ENCODE measurements at places on chromosomes 7 and 10.

- no peak for DNase-seq
These were observed 38.7 kb downstream of the PHTF2 start for GRCh38 chr7:77837275-77837674.

- DNase-seq, result no peak
These were observed 4.0 kb upstream of the SMARCD3 start for GRCh38 chr7:151252561-151252835.

DNA sequence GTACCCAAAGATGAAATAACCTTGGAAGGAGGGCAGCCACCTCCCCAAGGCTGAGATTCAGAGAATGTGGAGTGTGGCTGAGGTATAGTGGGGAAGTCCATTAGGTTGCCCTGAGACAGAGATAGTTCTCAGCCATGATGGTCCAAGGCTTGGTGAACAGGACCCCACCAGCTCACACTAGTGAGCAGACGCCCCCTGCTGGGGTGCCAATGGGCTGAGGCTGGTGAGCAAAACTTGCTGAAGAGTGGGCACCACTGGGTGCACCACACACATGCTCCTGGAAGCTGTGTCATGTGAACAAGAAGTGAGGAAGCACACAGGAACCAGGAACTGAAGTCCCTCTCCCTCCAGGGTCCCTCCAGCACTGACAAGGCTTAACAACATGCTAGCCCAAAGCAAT, 8.9 kb downstream of the FBXL13 start:
- DNase-seq, result peak; percentile 68

- DNase-seq, result peak; percentile 83
These were observed 3.7 kb downstream of the ELOVL3 start for GRCh38 chr10:102229810-102230263.

DNA sequence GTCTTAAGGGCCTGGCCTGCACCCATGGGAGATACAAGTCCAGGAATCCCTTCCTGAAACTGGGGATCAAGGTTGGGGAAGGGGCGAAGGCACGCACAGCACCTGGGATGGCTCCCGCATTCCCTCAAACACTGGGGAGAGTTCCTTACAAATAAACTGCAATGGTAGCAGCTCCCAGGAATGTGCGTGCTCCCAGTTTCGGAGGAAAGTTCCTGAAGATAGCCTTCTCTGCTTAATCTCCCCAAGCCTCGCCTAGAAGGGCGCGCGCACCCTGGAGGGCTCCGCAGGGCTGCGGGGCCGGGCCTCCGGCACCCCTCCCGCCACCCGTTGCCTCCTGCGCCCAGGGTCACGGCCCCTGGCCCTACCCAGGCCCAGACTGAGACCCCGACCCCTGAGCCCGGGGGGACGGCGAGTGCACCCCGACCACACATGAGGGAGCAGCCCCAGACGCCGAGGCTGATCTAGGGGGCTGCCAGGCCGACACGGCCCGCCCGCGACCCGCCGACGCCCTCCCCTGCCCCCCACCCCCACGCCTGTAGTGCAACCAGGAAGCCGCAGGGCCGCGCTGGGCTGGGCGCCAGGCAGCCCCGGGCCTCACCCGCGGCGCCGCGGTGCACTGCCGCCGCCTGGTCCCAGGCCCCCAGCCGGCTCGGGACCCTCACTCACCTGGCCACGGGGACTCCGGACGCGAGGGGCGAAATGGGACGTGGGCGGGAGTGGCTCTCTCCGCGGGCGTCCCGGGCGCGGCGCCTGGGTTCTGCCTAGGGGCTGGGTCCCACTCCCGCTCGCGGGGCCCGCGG, 460 bp downstream of the ANXA11 start:
- DNase-seq, result peak; percentile 52

- no peak for DNase-seq
These were observed at the start of gene FOXI2 for GRCh38 chr10:127736915-127737562. Gene FOXI2, plus strand, starts transcription at chr10:127737185. Its CDS starts 89 bp downstream, at chr10:127737274.

DNA sequence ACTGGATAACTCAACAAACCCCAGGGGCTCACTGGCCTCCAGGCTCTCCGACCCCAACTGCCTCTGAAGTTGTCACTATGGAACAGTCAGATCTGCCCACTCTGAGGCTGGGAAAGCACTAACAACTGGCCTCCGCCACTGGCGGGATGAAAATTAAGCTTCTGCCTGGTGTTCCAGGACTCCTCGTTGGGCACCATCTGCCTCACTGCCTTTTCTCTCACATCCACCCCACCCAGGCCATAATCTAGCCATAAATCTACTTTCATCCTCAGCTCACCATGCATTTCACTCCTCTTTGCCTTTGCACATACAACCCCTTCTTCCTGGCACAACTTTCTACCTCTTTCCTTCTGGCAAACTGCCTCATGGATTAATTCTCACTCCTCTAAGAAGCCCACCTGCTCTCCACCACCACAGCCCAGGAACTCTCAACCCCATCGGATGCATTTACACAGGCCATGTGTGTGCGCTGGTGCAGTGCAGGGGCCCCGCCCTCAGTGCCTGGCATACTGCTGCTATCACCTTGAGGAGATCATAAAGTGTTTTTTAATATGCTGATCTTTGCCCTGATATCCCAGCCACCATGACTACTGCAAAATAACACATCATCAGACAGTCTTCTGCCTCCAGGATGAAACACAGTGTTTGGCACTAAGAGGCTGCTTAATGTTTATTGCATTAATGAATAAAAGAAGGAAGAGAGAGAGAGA, 4.0 kb downstream of the CDHR1 start:
- no peak for DNase-seq

DNA sequence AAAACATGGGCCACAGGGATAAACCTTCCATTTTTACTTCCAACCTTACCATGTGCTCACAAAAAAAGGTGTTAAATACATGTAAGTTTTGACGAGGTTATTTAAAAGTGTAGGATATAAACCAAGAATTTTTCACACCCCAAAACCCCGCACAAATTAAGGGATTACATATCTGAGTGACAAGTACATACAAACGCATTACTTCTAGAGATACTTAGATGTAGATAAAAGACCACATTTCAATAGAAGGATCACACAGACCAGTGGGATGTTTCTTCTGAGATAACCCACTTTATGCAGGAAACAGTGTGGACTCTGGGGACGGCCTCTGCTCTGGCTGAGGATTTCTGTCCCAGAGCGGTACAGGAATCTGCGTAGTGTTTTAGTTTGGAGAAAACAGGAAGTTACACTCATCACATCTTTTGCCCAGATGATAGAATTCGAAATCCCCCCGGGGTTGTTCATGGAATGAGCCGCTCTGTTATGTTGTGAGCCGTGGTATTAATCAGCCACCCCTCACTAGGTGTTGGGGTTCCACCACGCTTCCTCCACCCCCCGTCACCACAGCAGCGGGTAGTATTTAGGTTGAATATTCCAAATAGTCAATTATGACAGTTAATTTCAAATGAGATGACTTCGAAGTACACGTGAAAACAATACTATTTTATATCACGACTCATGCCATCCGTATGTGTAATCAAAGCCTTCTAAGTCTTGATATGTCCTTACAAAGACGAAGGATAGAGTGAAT, 1.3 kb upstream of the CUL1 start:
- DNase-seq, result peak; percentile 86

GRCh38 chr7:127809261-127809702, 157.3 kb downstream of the SND1 start:
- DNase-seq, result peak; percentile 82

DNA sequence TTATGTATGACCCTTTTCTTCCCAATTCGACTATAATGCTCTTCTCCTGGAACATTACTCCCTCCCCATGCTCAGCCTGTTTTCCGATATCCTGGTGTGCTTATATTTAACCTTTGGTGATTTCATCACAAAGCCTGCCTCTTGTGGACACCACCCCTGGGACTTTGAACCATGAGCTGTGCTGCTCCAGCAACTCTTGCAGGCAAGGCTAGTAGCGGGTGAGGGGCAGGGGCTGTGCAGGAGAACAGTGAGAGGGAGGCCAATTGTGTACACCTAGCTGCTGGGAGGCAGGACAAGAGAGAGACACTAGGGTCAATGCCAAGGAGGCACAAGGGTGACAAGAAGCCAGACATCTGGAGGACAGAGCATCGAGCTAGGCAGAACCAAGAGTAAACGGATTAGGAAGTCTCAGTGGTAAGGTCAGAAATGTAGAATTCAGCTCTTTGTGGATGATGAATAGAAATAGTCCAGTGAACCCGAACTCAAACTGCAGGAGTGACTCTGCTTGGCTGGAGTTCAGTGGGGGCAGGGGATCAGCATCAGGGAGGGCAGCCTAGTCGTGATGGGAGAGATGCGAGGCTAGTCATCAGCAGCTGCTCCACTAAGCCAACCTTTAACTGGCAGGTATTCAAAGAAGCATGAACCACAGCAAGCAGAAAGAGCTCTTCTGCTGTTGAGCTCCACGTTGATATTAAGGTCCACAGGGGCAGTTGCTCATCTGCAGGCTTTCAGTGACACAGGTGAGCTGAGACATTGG, 31.0 kb upstream of the MKI67 start:
- DNase-seq, result no peak

DNA sequence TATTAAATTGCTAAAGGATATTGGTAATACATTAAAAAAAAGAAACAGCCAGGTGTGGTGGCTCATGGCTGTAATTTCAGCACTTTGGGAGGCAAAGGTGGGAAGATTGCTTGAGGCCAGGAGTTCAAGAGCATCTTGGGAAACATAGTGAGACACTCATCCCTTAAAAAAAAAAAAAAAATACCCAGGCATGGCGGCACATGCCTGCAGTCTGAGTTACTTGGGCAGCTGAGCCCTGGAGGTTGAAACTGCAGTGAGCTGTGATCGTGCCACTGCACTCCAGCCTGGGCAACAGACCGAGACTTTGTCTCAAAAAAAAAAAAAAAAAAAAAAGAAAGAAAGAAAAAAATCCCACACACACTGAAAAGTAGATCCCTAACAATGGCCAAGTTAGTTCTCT, 59.7 kb downstream of the MACC1 start:
- no peak for DNase-seq

DNA sequence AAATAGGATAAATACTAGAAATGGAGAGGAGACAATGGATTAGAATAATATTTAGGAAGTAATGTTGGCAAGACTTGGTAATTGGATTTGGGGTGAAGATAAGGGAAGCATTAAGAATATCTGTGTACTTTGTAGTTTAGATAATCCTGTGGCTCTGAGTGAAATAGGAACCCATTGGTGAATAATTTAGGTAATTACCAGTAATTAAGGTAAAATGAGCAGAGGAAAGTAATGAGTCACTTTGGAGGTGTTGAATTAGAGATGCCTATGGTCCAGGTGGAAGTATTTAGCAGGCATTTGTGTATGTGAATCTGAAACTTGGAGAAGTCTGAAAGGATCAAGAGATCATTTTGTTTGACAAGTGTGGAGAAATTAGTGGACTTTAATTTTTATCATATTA, 5.7 kb downstream of the C1GALT1 start:
- DNase-seq, result no peak

DNA sequence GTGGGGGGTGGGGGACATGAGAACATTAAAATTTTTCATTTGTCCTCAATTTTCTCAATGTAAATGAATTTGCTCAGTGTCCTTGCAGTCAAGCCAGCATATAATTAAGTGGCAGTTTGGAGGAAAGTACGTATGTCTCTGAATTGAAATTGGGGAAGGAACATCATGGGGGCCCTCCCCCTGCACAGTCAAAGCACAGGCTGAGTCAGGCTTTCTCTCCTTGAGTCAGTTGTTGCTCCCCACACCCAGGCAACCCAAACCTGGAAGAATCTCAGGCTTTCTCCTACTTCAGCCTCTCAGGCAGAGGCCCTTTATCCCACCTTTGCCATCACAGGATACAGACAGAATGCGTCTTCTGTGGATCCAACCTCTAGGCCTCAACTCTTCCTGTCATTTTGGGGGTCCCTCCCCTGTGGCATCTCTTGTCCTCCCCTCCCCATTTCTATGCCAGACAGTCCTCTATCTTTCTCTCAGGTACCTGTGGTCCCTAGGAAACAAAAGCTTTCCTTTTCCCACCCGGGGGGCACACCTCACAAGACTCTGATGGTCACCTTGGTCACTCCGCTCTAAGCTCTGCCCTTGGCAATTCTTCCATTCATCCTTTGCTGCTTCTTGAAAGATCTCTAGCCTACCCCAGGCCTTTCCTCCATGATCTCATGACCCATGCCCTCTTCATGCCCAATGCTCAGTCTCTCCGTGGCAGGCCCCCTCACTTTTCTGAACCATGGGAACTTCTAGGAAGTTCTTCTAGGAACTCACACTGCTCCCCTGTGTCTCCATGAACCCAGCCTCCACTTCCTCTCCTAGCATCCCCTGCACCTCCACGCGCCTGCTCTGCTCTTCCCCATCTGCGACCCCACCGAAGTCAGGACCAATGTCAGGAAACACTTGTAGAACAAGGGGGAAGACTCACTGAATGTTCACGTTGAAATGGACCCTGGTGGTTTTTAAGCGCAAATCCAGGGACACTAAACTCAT, 40.4 kb downstream of the CREB3L2 start:
- peak; percentile 52 for DNase-seq

DNA sequence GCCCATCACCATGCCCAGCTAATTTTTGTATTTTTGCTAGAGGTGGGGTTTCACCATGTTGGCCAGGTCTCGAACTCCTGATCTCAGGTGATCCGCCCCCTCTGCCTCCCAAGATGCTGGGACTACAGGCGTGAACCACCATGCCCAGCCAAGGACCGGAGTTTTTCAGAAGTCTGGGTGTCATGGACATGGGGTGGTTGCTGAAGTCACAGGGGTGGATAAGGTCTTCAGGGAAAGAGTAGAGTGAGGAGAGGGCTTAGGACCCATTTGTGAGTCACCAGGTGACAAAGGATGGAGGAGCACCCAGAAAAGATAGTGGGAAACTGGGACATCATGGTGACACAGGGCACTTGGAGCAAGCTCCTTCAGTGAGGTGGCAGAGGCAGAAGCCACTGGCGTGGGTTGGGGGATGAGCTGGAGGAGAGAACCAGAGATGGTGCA, 2.8 kb upstream of the GPRIN2 start:
- DNase-seq, result no peak

DNA sequence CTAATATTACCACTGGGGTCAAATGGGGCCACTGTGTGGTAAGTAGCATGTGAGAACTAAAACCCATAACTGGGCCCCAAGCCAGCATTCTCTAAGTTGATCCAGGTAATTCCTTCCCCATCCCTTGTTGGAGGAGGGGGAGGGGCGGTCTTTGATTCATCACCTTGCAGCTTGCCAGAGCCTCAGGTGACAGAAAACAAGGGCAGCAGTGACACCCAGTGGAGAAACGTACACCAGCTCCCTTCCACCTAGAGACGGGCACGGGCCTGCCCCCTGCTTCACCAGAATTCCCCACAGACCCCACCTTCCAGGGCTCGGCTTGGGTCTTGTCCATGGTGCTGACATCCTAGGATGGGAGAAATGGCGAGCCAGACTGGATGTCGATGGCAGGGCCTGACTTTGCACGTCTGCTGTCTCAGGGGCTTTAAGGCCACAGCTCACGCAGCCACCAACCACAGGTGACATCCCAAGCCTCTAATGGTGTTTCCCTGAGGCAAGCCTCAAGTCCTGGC, 102.0 kb downstream of the STRA8 start:
- peak; percentile 67 for DNase-seq

DNA sequence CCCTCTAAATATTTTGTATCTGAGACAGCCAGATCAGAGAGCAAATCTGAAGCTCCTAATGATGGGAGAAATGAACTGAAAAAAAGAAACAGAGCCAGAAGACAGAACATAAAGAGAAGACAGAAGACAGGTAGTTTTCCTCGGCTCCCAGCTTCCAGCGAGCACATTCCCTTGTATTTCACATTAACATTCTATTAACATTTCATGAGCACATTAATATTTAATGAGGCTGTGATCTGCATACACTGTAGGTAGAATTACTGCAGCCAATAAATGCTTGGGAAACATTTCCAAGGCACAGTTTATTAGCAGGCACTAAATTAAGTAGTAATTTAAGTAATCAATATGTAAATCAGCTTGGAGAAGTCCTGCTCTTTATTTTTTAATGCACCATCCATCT, 349.9 kb downstream of the ELMO1 start:
- DNase-seq, result no peak

GRCh38 chr10:56874950-56875349, 513.9 kb upstream of the ZWINT start:
- no peak for DNase-seq

- no peak for DNase-seq
These were observed 29.4 kb upstream of the GATAD1 start for GRCh38 chr7:92417913-92418312.
